ENCODE measurements at places on chromosomes 12 and 14.

DNA sequence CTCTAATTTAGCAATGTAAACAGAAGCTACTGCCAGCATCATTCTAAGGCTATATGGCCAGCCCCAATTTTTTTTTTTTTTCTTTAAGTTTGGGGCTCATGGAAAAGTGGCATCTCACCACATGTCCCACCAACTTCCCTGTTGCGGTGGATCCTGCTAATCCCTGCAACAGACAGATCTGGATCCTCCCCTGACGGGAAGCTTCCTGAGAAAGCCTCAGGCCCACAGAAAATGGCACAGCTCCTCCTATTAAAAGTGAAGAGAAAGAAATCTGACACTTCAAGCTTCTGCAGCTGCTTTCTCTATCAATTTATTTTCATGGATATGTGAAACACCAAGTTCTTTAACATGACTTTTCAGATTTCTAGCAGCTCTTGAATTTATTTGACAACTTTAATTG, 433.8 kb upstream of the DCN start:
- peak; percentile 24 for DNase-seq

DNA sequence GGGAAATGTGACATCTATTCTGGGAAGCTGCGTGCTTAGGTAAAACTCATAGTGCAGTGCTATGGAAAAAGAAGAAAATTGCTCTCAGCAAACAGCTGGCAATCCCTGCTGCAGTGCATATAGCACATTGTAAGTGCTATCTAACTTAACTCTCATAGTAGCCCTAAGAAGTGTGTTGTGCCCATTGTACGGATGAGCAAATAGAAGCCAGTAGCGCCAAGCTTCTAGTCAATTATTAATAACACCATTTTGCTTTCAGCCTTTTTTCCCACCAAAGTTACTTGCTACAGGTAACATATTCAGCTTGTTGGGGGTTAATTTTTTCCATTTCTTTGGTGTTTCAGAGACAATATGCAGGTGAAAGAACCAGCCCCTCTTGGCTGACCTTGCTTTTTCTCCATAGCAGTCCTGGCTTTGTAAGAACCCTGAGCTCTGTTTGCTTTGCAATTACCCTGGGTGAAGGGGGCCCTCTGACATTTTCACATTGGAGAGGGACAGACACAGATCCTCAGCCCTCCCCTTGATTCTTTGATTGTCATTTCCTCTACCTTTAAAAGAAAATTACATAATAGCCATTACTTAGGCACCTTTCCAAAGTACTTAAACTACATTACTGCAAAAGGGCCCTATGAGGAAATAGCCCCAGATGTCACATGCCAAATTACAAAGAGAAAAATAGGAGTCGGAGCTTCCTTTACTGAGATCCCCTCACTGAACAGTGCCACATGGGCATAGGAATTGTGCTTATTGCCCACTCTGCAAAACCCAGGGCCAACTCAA, 576.2 kb upstream of the TBX3 start:
- DNase-seq: no peak

DNA sequence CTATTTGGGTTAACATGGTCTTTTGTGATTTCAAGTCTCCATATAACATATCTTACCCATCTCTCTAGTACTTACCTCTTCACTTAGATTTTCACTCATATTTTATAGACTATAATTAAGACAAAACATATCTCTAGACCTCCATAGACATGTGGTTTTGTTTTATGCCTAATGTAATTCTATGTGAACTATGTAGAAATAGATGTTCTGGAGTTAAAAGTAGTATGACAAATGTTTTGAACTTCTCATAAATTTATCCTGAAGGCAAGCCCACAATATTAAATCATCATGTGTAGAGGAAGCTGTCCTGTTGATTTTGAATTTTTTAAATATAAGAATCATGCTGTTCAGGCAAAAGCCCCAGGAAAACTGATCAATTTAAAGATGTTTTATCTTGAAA, 169.2 kb downstream of the SYT1 start:
- DNase-seq: no peak

- DNase-seq: no peak
Measured at GRCh38 chr14:99534863-99535262, 53.7 kb downstream of the CCNK start.

GRCh38 chr12:98743362-98743953, 98.4 kb downstream of the APAF1 start:
- DNase-seq: no peak

DNA sequence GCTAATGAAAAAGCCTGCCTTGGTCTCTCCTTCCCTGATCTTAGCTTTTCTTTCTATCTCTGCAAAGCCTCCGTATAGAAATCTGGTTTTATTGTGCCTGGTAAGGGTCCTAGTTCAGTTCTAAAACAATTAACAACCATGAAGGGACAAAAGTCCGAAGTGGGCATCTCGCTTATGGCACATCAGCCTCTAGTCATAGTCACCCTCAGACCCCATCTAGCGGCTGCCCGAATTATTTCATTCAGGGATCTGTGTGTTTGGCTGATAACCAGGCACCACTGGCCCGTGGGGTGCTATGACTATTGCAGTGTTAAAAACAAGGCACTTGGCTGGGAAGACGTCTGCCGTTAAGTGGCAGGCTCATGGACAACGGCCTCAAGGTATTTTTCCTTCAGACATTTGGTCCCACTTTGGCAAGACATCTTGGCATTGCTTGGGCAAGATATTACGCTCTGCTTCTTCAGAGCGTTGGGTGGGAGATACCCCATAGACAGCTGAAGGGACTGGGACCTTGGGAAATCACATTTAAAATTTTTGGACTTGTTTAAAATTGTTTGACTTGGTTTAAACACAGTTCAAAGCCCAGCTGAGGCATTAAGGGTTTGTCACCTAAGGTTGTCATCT, 87.1 kb downstream of the SINHCAF start:
- DNase-seq: peak; percentile 65

- no peak for DNase-seq
Measured at GRCh38 chr12:56082967-56083366, 3.0 kb downstream of the ERBB3 start.

DNA sequence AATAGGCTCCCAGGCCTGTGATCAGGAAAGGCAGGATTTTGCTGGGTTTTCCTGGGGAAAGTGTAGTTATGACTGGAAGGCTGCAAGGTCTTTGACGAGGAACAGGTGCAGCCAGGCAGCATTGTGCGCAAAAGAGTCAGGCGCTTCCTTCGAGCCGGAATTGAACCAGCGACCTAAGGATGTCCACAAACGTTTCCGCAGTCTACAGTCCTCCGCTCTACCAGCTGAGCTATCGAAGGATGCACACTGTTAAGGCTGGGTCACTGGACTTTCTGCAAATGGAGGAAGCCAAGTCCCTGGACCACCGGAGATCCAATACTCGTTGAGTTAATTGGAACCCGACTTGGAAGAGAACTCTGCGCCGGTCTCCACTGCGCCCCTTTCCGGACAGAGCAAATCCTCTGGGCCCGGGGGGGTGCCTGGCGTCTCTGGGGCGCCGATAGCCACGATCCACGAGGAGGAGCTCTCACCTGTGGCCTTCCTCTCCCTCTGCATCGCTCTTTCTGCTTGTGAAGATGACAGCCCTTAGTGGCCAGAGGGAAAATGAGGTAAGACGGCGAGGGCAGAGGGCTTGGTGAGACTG, 18.4 kb upstream of the OR6S1 start:
- DNase-seq: peak; percentile 38

DNA sequence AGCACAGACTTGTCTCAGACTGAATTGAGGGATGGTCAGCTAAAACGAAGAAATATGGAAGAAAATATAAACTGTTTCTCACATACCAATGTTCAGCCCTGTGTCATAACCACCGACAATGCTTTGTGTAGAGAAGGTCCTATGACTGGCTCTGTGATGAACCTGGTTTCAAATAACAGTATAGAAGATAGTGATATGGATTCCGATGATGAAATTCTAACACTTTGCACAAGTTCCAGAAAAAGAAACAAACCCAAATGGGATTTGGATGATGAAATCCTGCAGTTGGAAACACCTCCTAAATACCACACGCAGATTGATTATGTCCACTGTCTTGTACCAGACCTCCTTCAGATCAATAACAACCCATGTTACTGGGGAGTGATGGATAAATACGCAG, 7.9 kb upstream of the MAPK1IP1L start:
- no peak for DNase-seq

GRCh38 chr12:107399046-107399445, 286.6 kb upstream of the PWP1 start:
- DNase-seq: no peak

DNA sequence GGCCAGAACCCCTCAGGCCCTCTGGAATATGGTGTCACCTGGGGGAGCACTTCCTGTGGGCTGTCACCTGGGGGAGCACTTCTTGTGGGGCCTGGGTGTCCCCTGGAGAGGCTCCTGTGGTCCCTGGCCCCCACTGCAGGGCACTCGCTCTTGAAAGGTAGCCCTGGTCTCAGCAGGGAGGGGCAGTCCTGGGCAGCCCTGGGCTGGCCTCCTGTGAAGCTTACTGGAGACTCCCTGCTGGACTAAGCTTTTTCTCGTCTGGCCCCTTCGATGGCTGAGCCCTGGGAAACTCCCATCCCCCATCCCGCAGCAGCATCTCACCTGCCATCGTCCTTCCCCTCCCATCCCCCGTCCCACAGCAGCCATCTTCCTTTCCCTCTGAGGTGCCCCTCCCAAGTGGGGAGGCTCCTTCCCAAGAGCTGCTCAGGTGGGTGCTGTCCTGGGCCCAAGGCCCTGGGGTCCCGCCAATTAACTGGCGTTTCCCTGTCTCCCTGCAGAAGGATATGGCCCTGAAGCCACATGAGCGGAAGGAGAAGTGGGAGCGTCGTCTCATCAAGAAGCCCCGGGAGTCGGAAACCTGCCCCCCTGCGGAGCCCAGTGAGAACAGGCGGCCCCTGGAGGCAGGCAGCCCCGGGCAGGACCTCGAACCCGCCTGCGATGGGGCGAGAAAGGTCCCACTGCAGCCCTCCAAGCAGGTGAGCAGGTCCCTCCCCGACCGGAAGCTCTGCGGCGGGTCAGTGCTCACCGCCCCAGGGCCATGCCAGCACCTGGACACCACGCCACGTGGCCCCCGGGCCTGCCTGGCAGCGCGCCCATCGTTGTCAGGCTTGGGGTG, 17.9 kb downstream of the FBRSL1 start:
- no peak for DNase-seq

GRCh38 chr12:84826925-84827324, 85.7 kb downstream of the SLC6A15 start:
- no peak for DNase-seq

DNA sequence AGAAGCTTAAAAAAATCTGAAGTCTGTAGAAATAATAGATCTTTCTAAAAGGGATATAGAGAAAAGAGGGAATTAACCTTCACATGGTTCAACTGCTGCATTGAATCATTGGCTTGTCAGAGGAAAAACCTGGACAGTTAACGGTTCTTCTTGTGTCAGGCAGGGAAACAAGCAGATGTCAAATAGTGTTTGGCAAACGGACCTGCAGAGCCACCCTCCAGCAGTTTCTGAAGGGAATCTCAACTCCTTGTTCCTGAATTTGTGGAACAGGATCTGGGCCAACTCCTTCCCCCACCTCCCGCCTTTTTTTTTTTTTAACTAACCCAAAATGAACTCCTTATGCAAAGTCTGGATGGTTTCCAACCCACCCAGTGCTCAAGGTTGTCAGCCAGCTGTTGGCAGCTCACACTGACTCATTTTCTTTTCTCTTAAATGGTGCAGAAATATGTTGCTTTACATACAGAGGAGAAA, 187.3 kb downstream of the CAND1 start:
- no peak for DNase-seq

GRCh38 chr12:43029971-43030370, 440.4 kb upstream of the PRICKLE1 start:
- DNase-seq: no peak

DNA sequence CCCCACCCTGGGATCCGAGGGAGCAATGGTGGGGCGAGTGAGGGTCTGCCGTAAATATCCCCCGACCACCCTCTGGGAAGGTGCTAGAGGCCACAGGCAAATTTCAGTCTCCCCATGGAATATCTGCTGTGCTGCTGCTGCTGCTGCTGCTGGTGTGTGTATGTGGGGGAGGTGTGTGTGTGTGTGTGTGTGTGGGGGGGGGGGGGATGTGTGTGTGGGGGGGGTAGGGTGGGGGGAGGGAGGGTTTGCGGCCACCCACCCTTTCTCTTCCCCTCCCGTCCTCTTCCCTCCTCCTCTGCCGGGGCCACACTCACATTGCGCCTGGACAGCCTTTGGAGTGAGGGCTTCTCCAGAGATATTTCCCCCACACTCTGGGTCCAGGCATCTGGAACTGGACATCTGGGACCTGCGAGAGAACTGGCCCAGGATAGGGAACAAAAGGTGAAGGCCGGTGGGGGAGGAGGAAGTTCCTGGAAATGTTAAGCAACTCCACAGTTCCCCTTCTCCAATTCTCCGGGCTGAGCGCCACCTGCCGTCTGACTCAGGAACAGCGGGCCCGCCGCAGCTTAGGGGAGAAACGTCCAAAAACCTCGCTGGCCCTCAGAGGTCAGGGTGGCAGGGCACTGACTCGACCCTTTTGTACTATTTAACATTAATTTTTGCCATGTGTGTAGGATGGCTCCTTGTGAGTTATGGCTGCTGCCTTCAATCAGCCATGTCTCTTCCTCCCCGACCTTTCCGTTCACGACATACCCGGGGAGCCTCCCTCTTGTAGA, at the start of gene C1RL:
Gene C1RL (minus strand): TSS at position 419 of the 776 bp plus-strand sequence. CDS start 34 bp downstream, at position 385.
- peak; percentile 95 for DNase-seq

DNA sequence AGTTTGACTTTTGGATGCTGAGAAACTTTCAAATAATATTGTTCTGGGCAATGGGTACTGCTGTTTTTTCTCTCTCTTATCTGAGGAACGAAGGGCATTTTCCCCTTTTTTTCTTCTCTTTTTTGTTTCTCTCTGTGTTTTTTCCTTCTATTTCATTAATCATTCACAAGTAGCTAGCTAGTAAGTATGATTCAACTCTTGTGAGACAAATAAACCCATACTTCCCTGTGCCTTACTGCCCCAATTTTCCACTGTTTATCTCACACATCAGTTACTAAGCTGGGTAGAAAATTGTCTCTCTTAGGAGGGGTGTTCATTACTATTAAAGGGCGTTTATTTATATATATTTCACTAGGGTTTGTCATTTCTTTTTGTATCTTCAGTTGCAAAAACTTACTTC, 437.6 kb downstream of the RERGL start:
- no peak for DNase-seq

GRCh38 chr14:86065407-86065806, 535.5 kb downstream of the FLRT2 start:
- DNase-seq: no peak

- DNase-seq: no peak
Measured at GRCh38 chr14:92340071-92340470, 17.1 kb downstream of the SLC24A4 start.

DNA sequence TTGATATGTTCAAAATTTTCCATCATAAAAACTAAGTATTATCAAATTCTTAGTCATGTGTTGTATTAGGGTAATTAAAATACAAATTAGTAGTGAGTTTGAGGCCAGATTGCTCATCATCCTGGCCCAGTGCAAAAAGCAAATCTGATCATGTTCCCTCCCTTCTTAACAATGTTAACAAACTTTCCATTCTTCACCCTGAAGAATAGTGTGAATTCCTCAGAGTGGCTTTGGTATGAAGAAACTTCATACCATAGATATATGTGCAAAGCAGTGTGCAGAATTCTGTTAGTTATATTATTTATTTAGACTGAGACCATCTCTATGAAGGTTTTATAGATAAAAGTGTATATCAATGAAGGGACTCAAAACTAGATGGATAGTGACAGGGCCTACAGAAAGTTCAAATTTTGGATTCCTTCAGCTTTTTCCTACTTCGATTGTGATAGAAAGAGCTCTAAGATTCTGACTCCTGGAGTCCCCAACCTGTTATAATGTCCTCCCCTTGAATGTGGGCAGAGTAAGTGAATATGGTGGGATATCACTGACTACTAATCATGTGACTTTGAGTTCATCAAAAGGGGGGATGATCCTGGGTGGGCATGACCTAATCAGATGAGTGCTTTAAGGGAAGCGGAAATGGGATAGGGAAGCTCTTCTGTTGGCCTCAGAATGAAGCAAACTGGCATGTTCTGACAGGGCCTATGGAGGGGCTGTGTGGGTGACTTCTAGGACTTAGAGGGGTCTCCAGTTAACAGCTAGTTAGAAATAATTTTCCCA, 271.4 kb downstream of the BTG1 start:
- DNase-seq: no peak

All from kidney (tissue), 22 donors.